ENCODE measurements at places on chromosomes 3 and 15. TPM values are rescaled to one million over a fixed set of nuclear protein-coding genes. Genes with fewer than 3 reads are reported as not detected.

DNA sequence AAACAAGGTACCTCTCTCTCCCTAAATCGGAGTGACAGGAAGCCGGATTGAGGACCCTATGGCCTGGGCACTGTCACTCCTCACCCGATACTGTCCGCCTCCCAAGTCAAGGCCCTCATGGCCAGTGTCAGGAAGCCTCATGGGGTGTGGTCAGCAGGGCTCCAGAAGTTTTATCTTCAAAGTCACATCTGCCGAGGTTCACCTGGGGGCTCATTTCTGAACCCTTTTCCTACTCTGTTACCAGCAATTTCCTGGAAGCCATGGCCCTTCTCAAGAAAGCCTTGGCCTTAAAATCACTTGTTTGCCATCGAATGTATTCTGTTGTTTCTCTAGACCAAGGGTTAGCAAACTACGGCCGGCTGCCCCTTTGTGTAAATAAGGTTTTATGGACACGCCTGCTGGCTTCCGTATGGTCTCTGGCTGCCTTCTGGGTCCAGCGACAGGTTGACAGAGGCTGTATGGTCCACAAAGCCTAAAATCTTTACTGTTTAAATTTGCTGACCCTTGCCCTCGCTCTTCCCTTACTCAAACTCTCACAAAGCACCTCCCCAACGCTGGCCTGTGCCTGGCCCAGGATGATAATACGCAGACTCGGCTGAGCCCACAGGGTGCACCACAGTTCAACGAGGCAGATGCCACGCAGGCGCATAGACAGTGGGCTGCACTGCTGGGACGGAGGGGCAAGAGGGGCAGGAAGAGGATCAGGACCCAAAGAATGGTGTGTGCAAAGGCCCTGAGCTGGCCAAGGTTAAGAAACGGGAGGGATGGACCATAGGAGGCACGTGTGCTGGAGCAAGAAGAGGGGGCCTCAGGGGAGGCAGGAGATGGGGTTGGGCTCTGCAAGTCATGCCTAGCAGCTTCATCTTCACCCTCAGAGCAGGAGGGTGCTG lies 24.7 kb upstream of the DUSP7 start:
- no peaks in the 10 kb centered on the region for H3K27me3 ChIP-seq
- H3K4me3 ChIP-seq: no peak overlapping the region
- H3K4me1 ChIP-seq: peaks cover 9% of the 10 kb centered on the region
- no peak overlapping the region for H3K27ac ChIP-seq
- no peak for DNase-seq
- no peaks in the 10 kb centered on the region for H3K36me3 ChIP-seq

GRCh38 chr15:84840255-84840654 lies 23.1 kb downstream of the ALPK3 start:
- H3K27ac ChIP-seq: no peak overlapping the region
- H3K27me3 ChIP-seq: no peaks in the 10 kb centered on the region
- no peaks in the 10 kb centered on the region for H3K36me3 ChIP-seq

- no peak overlapping the region for H3K4me3 ChIP-seq
- no peaks in the 10 kb centered on the region for H3K4me1 ChIP-seq
- DNase-seq: no peak
- no peak overlapping the region for H3K27ac ChIP-seq
Observed at GRCh38 chr15:52352086-52352485, 56.5 kb upstream of the MYO5C start.

Gene GOLGA6L25
- total RNA-seq: not detected

DNA sequence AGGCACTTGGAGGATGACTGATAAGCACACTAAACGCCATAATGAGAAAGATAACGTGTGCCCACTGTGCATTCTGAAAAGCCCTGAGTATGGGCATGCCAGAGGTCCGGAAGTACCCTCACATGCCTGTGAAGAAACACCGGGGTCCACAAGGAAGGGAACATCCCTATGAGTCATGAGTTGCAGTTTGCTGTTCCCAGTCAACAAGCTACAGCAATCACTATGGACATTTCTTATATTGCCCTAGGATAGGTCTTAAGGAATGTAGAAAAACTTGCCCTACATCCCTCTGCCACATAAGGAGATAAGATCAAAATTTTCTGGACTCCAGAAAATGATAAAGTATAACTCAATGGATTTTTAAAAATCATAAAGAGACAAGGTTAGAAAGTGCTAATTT lies 9.9 kb downstream of the MB21D2 start:
- H3K36me3 ChIP-seq: peaks cover 3% of the 10 kb centered on the region
- H3K4me3 ChIP-seq: no peak overlapping the region

- no peak for DNase-seq
- H3K4me3 ChIP-seq: no peak overlapping the region
- H3K36me3 ChIP-seq: no peaks in the 10 kb centered on the region
- H3K27ac ChIP-seq: no peak overlapping the region
- peaks cover 57% of the 10 kb centered on the region for H3K4me1 ChIP-seq
- H3K27me3 ChIP-seq: no peaks in the 10 kb centered on the region
Observed at GRCh38 chr3:30747771-30748281, 141.4 kb downstream of the TGFBR2 start.

DNA sequence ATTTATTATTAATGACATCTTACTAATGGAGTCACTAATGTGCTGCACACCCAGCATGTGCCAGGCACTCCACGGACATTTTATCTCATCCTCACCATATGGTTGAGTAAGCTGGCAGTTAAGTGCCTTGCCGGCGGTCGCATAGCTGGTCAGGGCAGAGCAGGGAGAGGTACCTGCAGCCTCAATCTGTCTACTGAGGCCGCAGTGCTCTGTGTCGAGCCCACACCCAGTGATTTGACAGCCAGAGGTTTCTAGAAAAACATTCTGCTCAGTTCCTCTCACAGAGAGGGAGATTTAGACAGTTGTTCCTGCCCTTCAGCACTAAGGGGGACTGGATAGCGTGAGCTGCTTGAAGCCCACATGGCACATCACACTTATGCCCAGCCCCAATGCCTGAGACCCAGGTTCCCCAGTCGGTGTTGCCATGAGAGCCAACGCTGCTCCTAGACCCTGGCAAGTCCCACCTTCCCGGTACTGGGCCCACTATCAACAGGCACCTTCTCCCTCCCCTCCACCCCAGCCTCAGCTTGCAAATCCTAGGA lies 2.6 kb downstream of the LIPC start:
- H3K27ac ChIP-seq: no peak overlapping the region
- H3K4me1 ChIP-seq: peaks cover 5% of the 10 kb centered on the region
- no peaks in the 10 kb centered on the region for H3K36me3 ChIP-seq
- H3K27me3 ChIP-seq: no peaks in the 10 kb centered on the region
- H3K4me3 ChIP-seq: no peak overlapping the region

GRCh38 chr15:101490922-101491733 lies 1.6 kb upstream of the PCSK6 start:
- peaks cover 4% of the 10 kb centered on the region for H3K4me1 ChIP-seq
- peaks cover 46% of the 10 kb centered on the region for H3K27me3 ChIP-seq
- no peak overlapping the region for H3K27ac ChIP-seq
- no peak for DNase-seq
- H3K36me3 ChIP-seq: no peaks in the 10 kb centered on the region
- H3K4me3 ChIP-seq: peak overlapping the region; percentile 43

GRCh38 chr15:31483053-31483985 lies 156.7 kb downstream of the KLF13 start:
- H3K27me3 ChIP-seq: no peaks in the 10 kb centered on the region
- H3K4me1 ChIP-seq: peaks cover 65% of the 10 kb centered on the region
- peak overlapping the region; percentile 82 for H3K4me3 ChIP-seq
- H3K36me3 ChIP-seq: peaks cover 51% of the 10 kb centered on the region
- DNase-seq: peak; percentile 85
- H3K27ac ChIP-seq: peak overlapping the region; percentile 95

DNA sequence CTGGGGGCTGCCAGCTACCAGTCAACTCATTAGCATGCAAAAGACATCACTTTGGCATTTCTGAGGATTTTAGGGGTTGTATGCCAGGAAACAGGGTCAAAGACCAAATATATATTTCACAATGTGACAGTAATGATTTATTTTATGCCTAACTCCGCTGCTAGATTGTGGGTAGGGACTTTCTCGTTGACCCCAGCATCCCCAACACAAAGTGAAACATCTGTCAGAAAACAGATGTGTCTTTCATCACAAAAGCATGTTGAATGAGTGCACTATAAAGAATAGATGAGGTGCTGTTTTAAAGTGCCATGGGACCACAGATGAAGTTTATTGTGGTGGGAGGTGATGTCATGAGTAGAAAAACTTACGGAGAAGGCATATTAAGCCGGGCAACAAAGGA lies 59.7 kb downstream of the ITPR1 start:
- peaks cover 23% of the 10 kb centered on the region for H3K36me3 ChIP-seq
- no peak for DNase-seq
- no peak overlapping the region for H3K27ac ChIP-seq

GRCh38 chr15:36004891-36005490 lies 459.0 kb upstream of the DPH6 start:
- H3K4me1 ChIP-seq: no peaks in the 10 kb centered on the region
- no peak overlapping the region for H3K4me3 ChIP-seq
- no peak for DNase-seq
- H3K36me3 ChIP-seq: no peaks in the 10 kb centered on the region

Gene FAM3D
- total RNA-seq: not detected

DNA sequence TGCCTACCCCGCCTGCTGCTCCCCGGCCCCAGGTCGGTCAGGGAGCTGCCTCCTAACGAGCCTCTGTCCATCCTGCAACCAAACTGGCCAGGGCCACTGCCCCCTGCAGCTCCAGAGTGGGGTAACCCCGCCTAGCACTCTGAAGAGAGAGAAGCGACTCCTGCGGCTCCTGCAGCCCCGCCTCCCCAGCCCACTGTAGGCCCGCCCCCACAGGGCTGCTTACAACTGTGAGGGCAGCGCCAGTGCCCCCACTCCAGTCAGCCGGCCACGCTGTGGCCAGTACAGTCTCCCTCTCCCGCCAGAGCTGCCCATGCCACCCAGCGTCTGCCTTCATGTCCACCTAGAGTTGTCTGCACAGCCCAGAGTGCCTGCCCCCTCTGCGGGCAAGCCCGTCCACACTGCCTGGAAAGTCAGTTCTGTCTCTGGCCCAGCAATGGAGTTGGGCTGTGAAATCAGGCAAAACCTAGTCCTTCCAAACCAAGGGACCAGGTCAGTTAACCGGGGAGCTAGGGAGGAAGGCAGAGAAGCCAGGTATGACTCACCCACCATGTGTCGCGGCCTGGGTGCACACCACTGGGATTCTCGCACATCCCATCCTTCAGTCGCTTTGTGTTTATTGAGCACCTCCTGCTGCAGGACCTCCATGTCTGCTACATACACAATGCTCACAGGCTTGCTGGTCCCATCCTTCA lies 2.4 kb downstream of the UCN2 start:
- H3K27ac ChIP-seq: no peak overlapping the region
- peak; percentile 66 for DNase-seq
- no peaks in the 10 kb centered on the region for H3K27me3 ChIP-seq
- H3K4me3 ChIP-seq: no peak overlapping the region
- peaks cover 36% of the 10 kb centered on the region for H3K4me1 ChIP-seq
- peaks cover 5% of the 10 kb centered on the region for H3K36me3 ChIP-seq

GRCh38 chr15:101639667-101640066 lies 12.5 kb downstream of the TM2D3 start:
- no peak for DNase-seq
- peaks cover 41% of the 10 kb centered on the region for H3K36me3 ChIP-seq
- H3K27me3 ChIP-seq: no peaks in the 10 kb centered on the region

GRCh38 chr15:74041311-74041756 lies 41.0 kb downstream of the GOLGA6A start:
- H3K27ac ChIP-seq: no peak overlapping the region
- DNase-seq: no peak
- no peaks in the 10 kb centered on the region for H3K27me3 ChIP-seq
- H3K4me3 ChIP-seq: no peak overlapping the region

- no peak for DNase-seq
- peaks cover 11% of the 10 kb centered on the region for H3K27me3 ChIP-seq
- H3K4me3 ChIP-seq: no peak overlapping the region
Observed at GRCh38 chr3:122898298-122898697, 103.4 kb downstream of the SLC49A4 start.

DNA sequence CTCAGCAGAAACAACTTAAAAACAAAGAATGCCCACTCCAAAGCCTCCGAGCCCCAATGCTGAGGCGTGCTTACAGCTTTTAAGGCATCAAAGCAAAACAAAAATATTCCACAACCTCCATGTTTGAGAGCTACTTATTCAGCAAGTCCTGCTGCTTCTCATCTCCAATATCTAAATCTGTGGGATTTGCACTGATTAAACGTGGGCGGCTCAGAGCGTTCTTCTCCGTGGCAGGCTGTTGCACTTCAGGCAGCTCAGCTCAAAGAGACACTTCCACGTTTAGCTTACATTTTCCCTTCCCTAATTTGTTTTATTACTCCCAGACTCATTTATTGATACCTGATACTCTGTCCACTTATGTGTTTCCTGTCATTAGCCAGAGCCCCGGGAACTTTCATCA lies 282.6 kb upstream of the MCTP2 start:
- H3K27ac ChIP-seq: no peak overlapping the region
- H3K36me3 ChIP-seq: no peaks in the 10 kb centered on the region
- no peak for DNase-seq
- H3K27me3 ChIP-seq: peaks cover 3% of the 10 kb centered on the region
- no peaks in the 10 kb centered on the region for H3K4me1 ChIP-seq

- H3K36me3 ChIP-seq: no peaks in the 10 kb centered on the region
- peak; percentile 44 for DNase-seq
- peaks cover 73% of the 10 kb centered on the region for H3K27me3 ChIP-seq
Observed at GRCh38 chr3:138946663-138947494, at the start of the genes FOXL2 and FOXL2NB. TSS of gene FOXL2 (minus strand) at chr3:138947137. CDS start at chr3:138946722, 415 bp downstream. TSS of gene FOXL2NB (plus strand) at chr3:138947217. CDS start at chr3:138947365, 148 bp downstream.

- H3K4me3 ChIP-seq: no peak overlapping the region
- peaks cover 3% of the 10 kb centered on the region for H3K27me3 ChIP-seq
- no peaks in the 10 kb centered on the region for H3K4me1 ChIP-seq
- no peak overlapping the region for H3K27ac ChIP-seq
Observed at GRCh38 chr15:32957219-32957618, 237.3 kb downstream of the FMN1 start.

Gene CD200R1
- total RNA-seq: 1.8 TPM

DNA sequence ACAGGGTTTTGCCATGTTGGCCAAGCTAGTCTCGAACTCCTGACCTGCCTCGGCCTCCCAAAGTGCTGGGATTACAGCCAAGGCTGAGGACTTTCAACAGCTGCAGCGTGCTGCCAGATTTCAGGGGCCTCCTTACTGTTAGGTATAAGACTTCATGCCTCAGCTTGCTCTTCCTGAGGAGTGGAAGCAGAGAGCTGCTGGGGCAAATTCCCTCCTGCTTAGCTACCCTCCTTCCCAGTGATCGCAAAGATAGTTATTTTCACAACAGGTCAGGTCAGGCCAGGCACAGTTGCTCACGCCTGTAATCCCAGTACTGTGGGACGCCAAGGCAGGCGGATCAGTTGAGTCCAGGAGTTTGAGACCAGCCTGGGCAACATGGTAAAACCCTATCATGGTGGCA lies 2.6 kb upstream of the CPNE9 start:
- peaks cover 8% of the 10 kb centered on the region for H3K4me1 ChIP-seq
- H3K27ac ChIP-seq: no peak overlapping the region
- H3K4me3 ChIP-seq: no peak overlapping the region

- H3K27ac ChIP-seq: peak overlapping the region; percentile 81
- H3K36me3 ChIP-seq: peaks cover 21% of the 10 kb centered on the region
- peaks cover 26% of the 10 kb centered on the region for H3K4me1 ChIP-seq
- H3K27me3 ChIP-seq: no peaks in the 10 kb centered on the region
Observed at GRCh38 chr15:74906067-74906449, 593 bp downstream of the FAM219B start.

Gene ACKR2
- 1.4 TPM for total RNA-seq

GRCh38 chr15:90097475-90097874 lies 4.8 kb downstream of the IDH2 start:
- peak overlapping the region; percentile 96 for H3K27ac ChIP-seq
- peak; percentile 83 for DNase-seq
- no peaks in the 10 kb centered on the region for H3K27me3 ChIP-seq
- peaks cover 42% of the 10 kb centered on the region for H3K36me3 ChIP-seq

Gene OCA2
- total RNA-seq: not detected
